AG04449 (cell line): ENCODE measurements at places on chromosomes 12 and 14.

DNA sequence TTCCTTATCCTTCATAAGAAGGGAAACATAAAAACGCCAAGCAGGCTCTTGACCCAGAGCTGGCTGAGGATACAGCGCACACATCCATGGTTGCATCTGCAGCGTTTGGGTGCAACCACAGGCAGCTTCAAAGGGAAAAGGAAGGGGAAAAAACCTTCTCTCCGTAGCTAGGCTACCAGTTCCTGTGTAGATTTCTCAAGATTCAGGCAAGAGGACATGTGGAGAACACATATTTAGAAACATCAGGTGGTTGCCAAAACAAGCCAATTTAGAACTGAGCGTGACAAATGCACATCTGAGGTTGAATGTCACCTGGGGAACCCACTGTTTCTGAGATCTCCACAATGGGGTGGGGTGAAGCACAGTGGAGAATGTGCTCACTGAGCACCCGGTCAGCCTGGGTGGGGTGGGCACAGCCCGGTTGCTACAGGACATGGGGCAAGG, 78.3 kb upstream of the BDKRB2 start:
- no peak for DNase-seq

- DNase-seq: no peak
Observed at GRCh38 chr12:124550123-124551089, 17.0 kb downstream of the NCOR2 start.

- DNase-seq: no peak
Observed at GRCh38 chr14:95956601-95957460, 80.2 kb downstream of the TUNAR start.

- DNase-seq: no peak
Observed at GRCh38 chr12:32821293-32821692, 65.6 kb upstream of the YARS2 start.

GRCh38 chr12:75868501-75868900, 163.1 kb downstream of the PHLDA1 start:
- no peak for DNase-seq

DNA sequence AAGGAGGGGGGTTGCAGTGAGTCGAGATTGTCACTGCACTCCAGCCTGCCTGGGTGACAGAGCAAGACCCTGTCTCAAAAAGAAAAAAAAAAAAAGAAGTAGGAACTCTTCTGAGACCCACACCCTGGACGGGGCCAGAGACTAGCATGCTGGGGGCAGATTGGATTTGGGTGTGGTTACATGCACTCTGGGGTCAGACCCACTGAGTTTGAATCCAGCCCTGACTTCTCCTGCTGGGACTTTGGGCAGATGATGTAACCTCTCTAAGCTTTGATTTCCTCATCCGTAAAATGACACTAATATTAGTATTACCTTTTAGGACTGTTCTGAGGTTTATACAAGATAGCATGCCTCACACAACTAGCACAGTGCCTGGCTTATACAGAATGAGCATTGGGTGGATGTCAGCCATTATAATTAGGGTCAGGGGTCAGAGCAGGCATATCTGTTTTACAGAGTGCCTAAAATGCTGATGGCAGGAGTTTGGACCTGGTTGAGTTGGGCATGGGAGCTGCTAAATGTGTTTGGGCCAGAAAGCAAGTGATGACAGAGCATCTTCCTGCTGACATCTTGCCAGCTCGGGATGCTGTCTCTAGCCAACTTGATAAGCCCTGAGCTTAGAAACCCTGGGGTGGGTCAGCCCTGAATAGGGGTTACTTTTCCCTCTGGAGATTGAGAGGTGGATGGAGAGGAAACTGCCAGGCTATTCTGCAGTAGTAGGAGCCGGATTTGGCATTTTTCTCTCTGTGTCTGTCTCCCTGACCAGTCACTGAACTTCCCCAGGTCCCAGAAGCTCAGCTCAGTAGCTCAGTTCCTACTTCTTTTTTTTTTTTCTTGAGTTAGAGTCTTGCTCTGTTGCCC, 15.5 kb downstream of the TPCN1 start:
- DNase-seq: no peak

- DNase-seq: no peak
Observed at GRCh38 chr12:62288328-62288727, 28.1 kb downstream of the USP15 start.

DNA sequence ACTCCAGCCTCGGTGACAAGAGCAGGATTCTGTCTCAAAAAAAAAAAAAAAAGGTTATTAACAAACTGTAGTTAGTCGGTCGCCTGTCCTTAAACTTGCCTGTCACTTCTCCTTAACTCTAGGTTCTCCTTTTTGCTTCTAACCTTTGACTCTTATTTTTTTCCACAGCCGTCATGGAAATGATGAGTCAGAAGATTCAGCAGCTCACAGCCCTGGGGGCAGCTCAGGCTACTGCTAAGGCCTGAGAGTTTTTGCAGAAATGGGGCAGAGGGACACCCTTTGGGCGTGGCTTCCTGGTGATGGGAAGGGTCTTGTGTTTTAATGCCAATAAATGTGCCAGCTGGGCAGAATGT, 418 bp upstream of the MYG1 start:
- no peak for DNase-seq

- DNase-seq: no peak
Observed at GRCh38 chr14:68694516-68695235, 98.2 kb downstream of the ZFP36L1 start.

GRCh38 chr12:123223241-123223668, 9.7 kb downstream of the MPHOSPH9 start:
- no peak for DNase-seq

DNA sequence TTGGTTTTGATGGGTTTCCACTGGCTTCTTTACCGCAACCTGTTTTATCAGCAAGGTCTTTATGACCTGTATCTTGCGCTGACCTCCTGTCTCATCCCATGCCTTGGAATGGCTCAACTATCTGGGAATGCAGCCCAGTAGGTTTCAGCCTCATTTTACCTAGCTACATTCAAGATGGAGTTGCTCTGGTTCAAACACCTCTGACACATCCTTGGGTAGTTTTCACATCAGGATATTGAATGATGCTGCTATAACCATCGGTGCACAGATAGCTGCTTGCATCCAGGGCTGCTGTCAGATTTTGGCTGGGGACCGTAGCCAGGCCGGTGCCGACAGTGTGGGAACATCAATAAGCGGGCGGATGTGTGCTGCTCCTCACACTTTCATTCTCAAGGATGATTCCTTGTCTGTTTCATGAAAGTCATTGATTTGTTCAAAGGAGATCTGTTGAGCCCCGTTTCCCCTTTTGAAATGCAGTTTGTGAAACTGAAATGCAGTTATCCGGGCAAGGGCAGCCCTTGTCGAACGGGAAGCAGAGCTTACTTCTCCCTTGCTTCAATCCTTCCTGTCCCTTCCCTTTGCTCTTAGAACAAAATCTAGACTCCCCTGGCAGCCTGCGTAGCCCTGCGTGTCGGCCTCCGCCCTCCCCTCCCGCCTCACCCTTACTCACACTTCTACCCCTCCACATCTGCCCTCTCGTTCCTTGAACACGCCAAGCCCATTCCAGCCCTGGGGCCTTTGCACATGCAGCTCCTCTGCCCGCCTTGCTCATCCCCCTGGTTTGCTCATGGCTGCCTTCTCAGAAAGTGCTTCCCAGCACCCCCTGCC, 49.2 kb upstream of the NCOR2 start:
- no peak for DNase-seq

- DNase-seq: no peak
Observed at GRCh38 chr12:112969547-112970306, 8.6 kb upstream of the OAS2 start.

- DNase-seq: no peak
Observed at GRCh38 chr14:32426586-32427388, 97.7 kb downstream of the AKAP6 start.

GRCh38 chr12:59491877-59492276, 104.0 kb upstream of the SLC16A7 start:
- DNase-seq: no peak

DNA sequence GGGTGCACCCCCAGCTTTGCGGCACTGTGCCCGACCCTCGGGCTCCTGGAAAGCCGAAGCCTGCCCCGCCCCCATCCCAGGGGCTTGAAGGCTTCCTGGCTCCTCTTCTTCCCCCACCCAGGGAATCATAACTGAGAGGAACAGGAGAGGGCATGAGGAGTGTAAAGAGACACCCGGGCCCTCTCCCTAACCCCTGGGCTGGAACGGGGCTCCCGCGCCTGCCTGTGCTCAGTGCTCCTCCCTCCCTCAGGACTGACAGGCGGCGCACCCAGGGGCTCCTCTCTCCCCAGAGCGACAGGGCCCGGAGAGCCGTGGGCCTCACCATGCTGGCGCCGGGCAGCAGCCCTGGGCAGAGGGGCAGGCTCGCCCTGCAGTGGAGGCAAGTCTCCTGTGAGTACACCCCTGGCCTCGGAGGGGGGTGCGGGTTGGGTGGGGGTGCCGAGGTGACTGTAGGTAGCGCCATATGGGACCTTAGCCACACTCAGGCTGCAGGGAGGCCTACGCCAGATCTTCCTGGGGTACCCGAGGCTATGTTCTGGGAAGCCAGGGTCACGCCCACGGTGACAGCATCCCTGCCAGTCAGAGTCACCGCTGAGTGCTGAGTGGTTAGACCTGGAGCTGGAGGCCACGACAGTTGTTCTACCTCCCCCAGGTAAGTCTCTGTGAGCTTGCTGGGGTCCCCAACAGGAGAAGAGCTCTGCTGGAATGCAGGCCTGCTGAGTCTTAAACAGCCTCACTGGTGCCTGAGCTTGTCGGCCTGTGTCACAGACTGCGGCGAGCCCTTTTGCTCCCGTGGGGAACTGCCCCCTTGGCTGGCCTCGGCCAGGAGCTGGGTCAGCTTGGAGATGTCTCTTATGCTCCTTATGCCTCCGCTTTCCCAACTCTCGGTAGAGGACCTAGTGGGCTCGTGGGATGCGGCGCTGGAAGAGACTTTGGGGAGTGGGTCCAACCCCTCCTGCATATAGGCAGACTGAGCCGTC, 7.8 kb downstream of the LRTM2 start:
- no peak for DNase-seq

DNA sequence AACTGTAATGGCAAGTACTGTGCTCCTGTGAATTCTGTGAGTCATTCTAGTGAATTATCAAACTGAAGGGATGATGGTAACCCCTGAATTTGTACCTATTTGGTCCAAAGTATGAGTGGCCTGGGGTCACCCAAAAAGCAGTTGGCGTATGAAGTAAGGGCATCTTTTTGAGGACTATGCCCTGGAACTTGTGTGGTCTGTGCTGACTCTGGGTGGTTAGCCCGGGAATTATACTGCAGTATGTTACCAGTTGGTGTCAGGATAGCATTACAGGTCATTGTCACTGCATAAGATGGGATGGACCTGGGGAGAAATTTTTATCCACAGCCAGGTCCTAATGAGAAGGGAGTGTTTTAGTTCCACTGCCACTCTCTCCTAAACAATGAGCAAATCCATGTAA, 174.7 kb downstream of the SSPN start:
- DNase-seq: no peak

- no peak for DNase-seq
Observed at GRCh38 chr12:53324113-53324778, 2.8 kb upstream of the AAAS start.

DNA sequence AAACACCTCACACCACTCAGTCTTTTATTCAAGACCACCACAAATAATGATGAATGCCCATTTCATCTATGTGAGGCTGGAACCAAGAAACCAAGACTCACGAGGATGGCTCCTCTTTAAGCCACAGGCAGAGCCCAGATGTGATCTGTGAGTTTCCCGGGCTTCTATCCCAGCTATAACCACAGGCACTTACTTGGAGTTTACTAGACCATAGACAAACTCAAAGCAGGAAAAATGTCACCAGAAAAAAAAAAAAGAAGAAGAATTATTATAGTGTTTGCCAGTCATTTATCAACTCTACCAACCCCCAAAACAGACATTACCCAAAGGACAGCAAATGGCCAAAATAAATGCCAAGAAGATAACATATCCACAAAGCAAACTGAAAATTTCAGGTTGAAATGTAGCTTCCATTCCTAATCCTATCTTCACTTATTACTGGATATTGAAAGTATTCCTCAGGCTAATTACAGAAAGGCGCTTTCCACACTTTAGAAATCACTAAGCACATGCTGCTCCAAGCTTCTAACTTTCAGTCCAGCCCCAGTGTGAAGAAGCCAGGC, 44.7 kb downstream of the ZFYVE1 start:
- DNase-seq: no peak

- no peak for DNase-seq
Observed at GRCh38 chr12:92105676-92106075, 40.0 kb downstream of the BTG1 start.

DNA sequence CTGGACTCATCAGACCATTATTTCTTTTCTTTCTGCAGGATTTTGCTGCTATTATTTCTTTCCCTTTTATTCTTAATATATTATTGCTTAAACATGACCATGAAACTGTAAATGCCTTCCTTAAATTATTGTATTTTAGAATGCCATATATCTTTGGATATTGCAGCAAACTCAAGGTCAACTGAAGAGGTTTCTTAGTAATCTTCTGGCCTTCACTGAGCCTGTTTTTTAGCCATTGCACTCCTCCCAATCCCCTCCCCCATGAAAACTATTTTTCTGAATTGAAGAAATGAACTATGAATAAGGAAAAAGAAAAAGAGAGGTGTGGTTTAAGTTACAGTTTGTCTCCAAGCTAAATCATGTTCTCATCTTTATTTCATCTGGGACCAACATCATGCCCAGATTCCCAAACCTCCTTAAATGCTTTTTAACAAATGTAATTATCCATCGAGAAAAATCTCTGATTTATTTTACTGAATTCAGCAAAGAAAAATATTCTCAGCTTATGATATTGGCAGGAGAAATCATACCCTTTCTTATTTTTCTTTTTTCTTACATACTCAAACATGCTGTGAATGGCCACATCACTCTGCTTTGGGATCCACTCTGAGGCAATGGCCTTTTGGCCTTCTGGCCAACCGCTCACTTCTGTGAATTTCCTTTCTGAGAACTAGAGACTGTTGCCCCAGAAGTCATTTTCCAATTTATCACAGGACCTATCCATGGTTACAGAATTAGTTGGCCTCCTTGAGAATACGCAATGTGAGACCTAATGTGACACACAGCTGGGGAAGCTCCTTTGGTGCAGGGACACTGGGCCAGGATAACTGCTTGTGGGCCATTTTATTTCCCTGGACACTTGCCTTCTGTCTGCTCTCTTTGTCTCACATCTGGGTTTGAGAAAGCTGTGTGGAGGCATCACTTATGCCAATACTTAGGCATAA, 50.9 kb downstream of the IGF1 start:
- DNase-seq: no peak
